T-helper 2 cell treated with Interferon-gamma antibody and Interleukin-4, amounts not matched to agents 100 ng/mL and 5 ng/mL, for 36 hours (primary cell): ENCODE measurements at places on chromosomes 12 and 14. TPM values are rescaled to one million over a fixed set of nuclear protein-coding genes. Genes with fewer than 3 reads are reported as not detected.

CMA1 gene
- total RNA-seq, result not detected in 2 replicates

GLIPR1L1 gene
- total RNA-seq, result not detected in 2 replicates

METTL17 gene
- total RNA-seq, result 92.9 and 102 TPM in 2 replicates

GCN1 gene
- total RNA-seq, result 117 and 121 TPM in 2 replicates

CEBPE gene
- 0.09 TPM in 1 of 2 replicates, not detected in the other for total RNA-seq

RNASE7 gene
- total RNA-seq, result not detected in 2 replicates
